ENCODE measurements at places on chromosomes 13 and 19. TPM values are rescaled to one million over a fixed set of nuclear protein-coding genes. Genes with fewer than 3 reads are reported as not detected.

The SLC25A42 gene
- total RNA-seq: 22.1 TPM

GRCh38 chr13:59259165-59260000 lies 904.3 kb downstream of the DIAPH3 start:
- no peak for DNase-seq

DNA sequence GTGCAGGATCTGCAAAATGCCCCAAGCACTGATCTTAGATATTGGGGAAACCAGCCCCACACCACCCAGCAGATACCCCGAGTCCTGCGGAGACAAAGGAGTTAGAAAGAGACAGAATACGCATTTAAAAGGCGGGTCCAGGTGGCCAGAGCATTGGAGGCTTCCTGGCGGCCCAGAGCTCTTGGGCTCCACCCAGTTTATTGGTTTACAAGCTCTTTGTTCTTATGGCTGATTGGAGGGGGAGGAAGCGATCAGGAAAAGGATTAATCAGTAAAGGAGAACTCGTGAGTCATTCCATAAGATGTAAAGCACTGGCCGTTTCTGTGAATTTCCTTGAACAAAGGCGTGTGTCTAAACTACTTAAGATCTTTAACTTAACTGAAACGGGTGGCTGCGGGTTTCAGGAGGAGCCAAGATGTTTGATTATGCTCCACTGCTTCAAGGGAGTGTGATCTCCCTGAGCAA lies 926 bp downstream of the ZNF587 start:
- no peak for DNase-seq

DNA sequence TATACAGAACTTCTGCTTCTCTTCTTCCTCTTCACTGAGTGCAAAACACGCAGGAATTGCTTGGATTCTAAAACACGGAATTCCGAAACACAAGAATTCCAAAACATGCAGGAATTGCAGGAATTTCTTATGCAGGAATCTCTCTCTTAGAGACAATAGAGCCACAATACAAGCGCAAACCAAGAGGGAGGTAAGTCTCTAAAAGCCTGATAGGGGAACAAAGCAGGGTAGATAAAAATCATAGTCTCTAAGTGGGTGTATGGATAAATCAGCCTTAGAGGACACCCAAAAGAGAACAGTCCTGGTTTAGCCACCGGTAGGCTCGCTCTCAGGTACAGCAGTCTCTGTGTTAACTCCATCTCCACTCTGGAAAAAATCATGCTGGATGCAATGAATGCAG lies 112.9 kb downstream of the LHFPL6 start:
- no peak for DNase-seq

DNA sequence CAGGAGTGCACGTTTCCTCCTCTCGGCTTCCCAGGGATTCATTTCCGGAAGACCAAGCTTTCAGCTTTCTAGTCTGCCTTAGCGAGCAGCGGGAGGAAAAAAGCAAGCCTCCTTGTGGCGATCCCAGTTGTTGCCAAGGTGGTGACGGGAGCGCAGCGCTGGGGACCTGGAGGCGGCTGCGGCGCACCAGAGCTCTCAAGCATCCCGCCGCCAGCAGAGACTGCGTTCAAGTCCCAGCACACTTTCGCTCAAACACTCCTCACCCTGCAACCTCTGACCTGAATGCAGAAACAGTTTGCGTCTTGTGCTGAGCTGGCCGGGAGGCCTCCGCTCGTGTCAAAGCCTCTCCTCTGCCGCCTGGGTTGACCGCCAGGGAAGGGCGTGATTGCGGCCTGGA lies 4.9 kb downstream of the GSX1 start:
- no peak for DNase-seq

DNA sequence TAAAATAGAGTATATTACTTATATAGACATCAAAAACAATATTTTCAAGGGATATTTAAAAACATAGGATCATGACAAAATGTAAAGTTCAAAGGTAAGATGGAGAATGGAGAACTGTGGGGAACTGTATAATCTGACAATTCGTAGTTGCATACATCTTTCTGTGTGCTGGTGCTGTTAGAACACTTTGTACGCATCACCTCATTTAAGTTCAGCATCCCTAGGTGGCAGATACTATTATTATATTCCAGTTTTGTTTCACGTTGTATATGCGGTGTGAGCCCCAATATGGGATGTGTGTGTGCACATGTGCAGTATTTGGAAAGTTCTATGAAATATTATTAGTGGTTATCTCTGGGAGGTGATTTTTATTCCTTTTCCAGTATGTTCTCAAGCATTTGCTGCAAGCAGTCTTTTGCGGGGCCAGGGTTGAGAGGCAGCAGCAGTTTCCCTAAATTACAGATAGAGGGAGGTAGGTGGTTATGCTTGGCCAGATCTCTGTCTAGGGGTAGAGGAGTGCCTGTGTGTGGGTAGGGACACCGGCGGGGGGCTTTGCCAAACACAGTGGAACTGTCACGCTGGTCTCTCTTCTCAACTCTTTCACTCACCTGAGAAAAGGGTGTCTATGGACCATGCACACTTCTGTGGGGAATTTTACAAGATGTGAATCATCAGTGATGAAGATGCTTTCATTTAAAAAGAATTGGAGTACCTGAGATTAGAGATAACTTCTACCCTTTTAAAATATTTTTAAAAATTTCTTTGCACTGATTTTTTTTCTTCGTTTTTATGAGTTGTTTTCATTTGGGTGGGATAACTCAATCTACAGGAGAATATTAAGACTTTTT lies 55.6 kb upstream of the ALOX5AP start:
- DNase-seq: no peak

The SHANK1 gene
- total RNA-seq: 11.9 TPM

The C19orf67 gene
- total RNA-seq: 0.90 TPM

DNA sequence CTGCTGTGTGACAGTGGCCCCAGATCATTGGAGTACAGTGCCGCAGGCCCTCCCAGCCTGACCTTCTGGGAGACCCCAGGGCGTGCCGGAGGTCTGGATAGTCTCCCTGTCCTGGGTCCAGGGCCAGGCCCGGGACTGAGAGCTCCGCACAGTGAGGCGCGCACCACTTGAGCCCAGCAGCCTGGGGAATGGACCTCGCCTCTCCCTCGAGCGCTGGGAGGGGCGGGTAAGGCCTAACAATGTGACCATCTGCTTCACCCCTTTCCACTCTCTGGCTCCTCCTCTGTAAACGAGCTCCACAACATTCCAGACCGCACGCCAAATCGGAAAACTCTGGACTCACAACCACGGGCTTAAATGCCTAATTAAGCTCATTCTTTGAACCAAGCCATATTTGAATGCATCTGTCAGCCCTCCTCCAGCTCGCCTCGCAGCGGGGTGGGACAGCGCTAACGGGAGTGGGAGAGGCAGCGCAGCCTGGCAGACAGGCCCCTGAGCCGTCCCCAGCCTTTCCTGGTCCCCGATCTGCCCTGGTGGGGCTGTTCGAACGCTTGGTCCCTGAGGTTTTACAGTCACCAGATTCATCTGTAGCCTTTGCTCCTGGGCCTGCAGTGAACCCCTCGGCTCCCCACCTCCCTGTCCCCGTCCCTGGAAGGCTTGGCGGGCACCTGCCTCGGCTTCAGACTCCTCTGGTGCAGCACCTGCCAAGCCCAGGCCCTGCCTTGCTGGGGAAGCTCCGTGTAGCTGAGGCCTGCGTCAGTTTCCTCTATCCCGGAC lies 120.7 kb upstream of the VSTM2B start:
- DNase-seq: peak; percentile 72

DNA sequence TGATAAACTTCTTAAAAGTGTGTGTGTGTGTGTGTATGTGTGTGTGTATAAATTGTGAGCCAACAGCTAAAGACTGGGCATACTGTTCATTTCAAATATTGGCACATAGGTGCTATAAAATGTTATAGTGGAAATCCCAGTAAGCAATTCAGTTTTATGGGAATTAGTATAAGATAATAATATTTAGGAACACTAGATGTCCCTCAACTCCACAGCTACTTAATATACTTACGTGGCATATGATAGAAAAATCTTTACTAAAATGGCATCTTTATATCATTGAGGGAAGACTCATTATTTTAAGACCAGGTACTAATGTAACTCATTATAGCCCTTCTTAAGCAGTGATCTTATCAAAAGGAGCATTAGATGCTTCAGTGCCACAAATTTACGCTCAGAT lies 266.2 kb downstream of the MAB21L1 start:
- no peak for DNase-seq

GRCh38 chr19:33456845-33457220 lies 64.8 kb downstream of the PEPD start:
- no peak for DNase-seq

DNA sequence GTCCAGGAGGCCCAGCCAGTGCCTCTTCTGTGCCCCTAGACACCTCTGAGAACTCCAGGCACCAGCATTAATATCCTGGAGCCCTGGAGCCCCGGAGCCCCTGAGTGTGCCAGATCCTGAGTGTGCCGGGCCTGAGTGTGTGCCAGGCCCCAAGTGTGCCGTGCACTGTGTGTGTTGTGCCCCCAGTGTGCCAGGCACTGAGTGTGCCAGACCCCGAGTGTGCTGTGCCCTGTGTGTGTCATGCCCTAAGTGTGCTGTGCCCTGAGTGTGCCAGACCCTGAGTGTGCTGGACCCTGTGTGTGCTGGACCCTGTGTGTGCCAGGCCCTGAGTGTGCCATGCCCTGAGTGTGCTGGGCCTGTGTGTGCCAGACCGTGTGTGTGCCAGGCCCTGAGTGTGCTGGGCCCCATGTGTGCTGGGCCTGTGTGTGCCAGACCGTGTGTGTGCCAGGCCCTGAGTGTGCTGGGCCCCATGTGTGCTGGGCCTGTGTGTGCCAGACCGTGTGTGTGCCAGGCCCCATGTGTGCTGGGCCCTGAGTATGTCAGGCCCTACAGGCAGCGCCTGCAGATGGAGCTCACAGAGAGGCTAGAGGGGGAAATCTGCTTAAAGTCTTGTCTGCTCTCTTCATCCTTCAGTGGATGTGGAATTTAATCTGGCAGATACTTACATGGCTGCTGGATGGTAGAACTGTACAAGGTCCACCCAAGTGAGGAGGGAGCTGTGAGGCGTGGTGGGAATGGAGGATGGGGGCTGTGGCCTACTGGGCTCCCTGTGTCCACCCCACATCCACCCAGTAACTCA lies 53.9 kb downstream of the C13orf46 start:
- DNase-seq: no peak

DNA sequence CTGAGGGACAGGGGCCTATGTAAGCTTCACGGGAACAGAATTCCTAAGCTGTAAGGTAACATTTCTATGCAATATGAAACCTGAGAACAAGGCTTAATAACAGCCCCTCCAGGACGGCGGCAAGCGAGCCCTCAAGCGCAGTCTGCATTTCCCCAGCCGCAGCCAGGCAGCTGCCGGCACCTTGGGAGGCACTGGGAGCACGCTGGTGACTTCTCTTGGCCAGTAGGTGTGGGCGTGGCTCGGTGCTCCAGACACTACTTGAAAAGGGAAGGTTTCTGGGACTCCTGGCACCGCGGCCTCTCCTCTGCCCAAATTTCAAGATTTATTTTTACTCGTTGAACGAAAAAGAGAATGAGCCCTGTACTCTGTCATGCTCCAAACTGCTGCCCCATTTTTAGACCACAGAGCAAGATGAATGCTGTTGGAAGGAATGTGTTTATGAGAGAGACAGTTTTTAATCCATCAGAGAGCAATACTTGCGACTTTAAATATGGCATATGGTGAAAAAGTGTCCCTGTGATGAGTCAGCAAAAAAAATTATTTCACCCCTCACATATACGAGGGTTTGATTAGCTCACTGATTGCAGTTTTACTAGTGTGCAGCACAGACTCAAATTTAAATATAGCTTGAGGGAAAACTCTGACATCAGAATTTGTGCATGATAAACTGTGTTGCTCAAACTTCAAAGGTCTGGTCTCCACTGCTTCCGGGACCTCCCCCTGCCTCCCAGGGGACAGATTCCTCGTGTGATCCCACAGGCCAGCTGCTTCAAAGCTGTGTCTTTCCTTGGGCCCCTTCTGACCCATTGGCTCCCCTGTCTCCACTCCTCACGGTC lies 81.2 kb downstream of the COL4A2 start:
- peak; percentile 53 for DNase-seq

DNA sequence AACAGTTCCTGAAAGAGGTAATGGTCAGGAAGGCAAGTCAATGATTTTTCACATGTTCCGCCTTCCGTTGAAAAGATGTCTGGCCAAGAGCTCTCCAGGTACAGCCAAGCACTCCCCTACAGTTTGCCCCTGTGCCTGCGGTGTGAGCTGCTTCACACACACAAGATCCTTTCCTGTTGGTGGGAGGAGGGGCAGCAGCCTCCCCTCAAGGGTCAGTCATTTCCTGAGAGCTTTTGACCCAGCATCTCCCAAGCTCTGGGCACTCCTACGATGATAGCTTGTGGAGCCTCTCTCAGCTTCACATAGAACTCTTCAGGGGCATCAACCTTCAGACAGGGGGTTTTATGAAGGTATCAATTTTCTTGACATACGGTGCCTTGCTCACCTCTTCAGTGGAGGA lies 86.9 kb downstream of the DOCK9 start:
- no peak for DNase-seq

DNA sequence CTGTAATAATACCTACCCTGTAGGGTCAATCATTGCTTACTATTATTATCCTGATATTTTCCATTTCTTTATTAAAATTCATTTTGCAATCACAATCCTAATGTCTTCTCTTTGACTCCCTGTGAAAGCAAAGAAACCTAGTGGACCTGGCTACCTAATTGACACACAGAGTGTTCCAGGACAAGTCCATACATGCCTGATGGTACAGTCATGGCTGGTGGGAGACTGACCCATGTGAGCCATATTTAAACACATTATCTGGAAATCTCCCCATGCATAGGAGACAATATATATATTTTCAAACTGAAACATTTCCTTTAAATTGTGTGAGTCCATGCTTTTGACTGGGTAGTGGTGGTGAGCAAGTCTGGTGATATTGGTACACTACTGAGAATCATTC lies 230.6 kb upstream of the DACH1 start:
- no peak for DNase-seq
